ENCODE measurements at places on chromosomes 1 and 21.
A peak's percentile ranks its signal among the peaks of the same experiment; 100 is the strongest.

- peak overlapping the region; percentile 85 for H3K4me3 ChIP-seq
- peak overlapping the region; percentile 87 for H3K27ac ChIP-seq
Measured at GRCh38 chr1:212415107-212415841, 588 bp upstream of the PACC1 start.

- H3K4me1 ChIP-seq: no peaks in the 10 kb centered on the region
- no peak for DNase-seq
- H3K27me3 ChIP-seq: no peaks in the 10 kb centered on the region
- no peaks in the 10 kb centered on the region for H3K36me3 ChIP-seq
- H3K27ac ChIP-seq: peak overlapping the region; percentile 61
- H3K4me3 ChIP-seq: peak overlapping the region; percentile 21
Measured at GRCh38 chr1:162633081-162633762, 958 bp downstream of the DDR2 start.

DNA sequence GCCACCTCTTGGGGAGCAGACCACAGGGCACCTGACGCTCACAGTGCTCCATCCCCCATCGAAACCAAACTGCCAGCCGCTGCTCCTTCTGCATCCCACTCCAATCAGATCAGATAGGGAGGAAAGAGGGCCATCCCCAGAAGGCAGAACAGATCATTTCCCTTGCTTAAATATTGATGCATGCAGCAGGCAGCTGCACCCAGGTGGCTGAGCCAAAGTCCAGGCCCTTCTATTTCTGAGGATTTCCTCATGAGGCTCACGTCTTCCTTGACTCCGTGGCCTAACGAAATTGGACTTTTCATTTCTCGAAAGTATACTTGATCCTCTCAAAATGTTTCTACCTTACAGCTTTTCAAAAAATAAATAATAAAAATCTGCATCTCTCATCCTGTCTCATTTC lies 239.2 kb downstream of the ATG4C start:
- H3K36me3 ChIP-seq: no peaks in the 10 kb centered on the region
- no peaks in the 10 kb centered on the region for H3K4me1 ChIP-seq
- DNase-seq: no peak
- H3K27me3 ChIP-seq: no peaks in the 10 kb centered on the region

- H3K27me3 ChIP-seq: no peaks in the 10 kb centered on the region
- H3K4me1 ChIP-seq: no peaks in the 10 kb centered on the region
- no peak overlapping the region for H3K4me3 ChIP-seq
- H3K36me3 ChIP-seq: no peaks in the 10 kb centered on the region
Measured at GRCh38 chr1:80534606-80535360, 1266.0 kb upstream of the ADGRL2 start.

GRCh38 chr1:51002516-51002915 lies 32.5 kb downstream of the CDKN2C start:
- DNase-seq: no peak
- no peak overlapping the region for H3K4me3 ChIP-seq
- H3K4me1 ChIP-seq: no peaks in the 10 kb centered on the region
- H3K27ac ChIP-seq: no peak overlapping the region
- H3K36me3 ChIP-seq: no peaks in the 10 kb centered on the region

GRCh38 chr21:38984568-38984967 lies 178.8 kb downstream of the ETS2 start:
- H3K36me3 ChIP-seq: no peaks in the 10 kb centered on the region
- DNase-seq: no peak
- H3K27me3 ChIP-seq: no peaks in the 10 kb centered on the region
- H3K4me1 ChIP-seq: peaks cover 14% of the 10 kb centered on the region
- H3K27ac ChIP-seq: peak overlapping the region; percentile 60
- no peak overlapping the region for H3K4me3 ChIP-seq

DNA sequence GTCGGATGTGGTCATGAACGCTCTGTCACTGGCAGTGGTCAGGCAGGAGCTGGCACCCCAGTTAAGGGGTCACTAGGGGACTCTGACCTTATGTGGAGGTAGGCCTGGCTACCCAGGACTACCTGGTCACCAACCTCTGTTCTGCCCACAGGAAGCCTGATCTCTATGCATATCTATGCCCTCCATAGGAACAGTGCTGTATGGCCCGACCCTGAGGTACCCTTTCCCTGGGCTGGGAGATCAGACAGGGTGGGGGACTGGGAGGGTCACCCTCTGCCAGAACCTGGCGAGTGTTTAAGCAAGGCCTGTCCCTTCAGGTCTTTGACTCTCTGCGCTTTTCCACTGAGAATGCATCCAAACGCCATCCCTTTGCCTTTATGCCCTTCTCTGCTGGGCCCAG lies 19.0 kb downstream of the CYP4B1 start:
- H3K27ac ChIP-seq: no peak overlapping the region
- no peaks in the 10 kb centered on the region for H3K36me3 ChIP-seq
- H3K27me3 ChIP-seq: no peaks in the 10 kb centered on the region

- no peaks in the 10 kb centered on the region for H3K36me3 ChIP-seq
- H3K4me1 ChIP-seq: no peaks in the 10 kb centered on the region
- no peak overlapping the region for H3K4me3 ChIP-seq
- H3K27me3 ChIP-seq: no peaks in the 10 kb centered on the region
- DNase-seq: no peak
Measured at GRCh38 chr1:201488830-201489589, 17.9 kb downstream of the CSRP1 start.

- no peaks in the 10 kb centered on the region for H3K4me1 ChIP-seq
- H3K4me3 ChIP-seq: no peak overlapping the region
- H3K27ac ChIP-seq: no peak overlapping the region
Measured at GRCh38 chr1:220927442-220927841, 48.2 kb downstream of the HLX start.

- no peaks in the 10 kb centered on the region for H3K36me3 ChIP-seq
- H3K27me3 ChIP-seq: no peaks in the 10 kb centered on the region
- H3K4me3 ChIP-seq: no peak overlapping the region
- DNase-seq: no peak
Measured at GRCh38 chr1:156885314-156885713, 8.2 kb upstream of the PEAR1 start.

DNA sequence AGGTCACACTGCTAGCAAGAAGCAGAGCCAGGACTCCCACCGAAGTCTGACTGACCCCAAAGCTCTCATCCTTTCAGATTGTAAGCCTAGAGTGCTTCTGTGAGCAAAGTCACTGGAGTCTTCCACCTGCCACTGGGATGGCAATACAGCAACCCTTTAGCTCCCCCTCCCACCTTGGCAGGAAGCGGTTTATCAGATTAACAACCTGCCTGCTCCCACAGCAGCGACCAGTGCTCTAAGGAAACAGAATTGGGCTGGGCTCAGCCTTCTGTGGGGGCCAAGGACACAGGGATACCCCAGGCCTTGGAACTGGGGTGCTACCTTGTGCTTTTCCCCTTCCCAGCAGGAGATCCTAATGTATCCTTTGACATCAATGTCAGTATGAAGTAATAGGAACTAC lies 76.0 kb downstream of the GFI1 start:
- H3K27me3 ChIP-seq: no peaks in the 10 kb centered on the region
- H3K36me3 ChIP-seq: no peaks in the 10 kb centered on the region
- no peaks in the 10 kb centered on the region for H3K4me1 ChIP-seq
- peak overlapping the region; percentile 9 for H3K27ac ChIP-seq

DNA sequence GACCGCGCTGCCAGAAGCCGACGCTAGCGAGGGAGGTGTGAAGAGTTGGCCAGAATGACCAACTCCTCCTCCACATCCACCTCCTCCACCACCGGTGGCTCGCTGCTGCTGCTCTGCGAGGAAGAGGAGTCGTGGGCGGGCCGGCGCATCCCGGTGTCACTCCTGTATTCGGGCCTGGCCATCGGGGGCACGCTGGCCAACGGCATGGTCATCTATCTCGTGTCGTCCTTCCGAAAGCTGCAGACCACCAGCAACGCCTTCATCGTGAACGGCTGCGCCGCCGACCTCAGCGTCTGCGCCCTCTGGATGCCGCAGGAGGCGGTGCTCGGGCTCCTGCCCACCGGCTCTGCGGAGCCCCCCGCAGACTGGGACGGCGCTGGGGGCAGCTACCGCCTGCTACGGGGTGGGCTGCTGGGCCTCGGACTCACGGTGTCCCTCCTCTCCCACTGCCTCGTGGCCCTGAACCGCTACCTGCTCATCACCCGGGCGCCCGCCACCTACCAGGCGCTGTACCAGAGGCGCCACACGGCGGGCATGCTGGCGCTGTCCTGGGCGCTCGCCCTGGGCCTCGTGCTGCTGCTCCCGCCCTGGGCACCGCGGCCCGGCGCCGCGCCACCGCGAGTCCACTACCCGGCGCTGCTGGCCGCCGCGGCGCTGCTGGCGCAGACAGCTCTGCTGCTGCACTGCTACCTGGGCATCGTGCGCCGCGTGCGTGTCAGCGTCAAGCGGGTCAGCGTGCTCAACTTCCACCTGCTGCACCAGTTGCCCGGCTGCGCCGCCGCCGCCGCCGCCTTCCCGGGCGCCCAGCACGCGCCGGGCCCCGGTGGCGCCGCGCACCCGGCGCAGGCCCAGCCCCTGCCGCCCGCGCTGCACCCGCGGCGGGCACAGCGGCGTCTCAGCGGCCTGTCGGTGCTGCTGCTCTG lies 1.2 kb downstream of the GPR88 start:
- peak overlapping the region; percentile 61 for H3K4me3 ChIP-seq
- no peak for DNase-seq
- H3K4me1 ChIP-seq: peaks cover 15% of the 10 kb centered on the region

DNA sequence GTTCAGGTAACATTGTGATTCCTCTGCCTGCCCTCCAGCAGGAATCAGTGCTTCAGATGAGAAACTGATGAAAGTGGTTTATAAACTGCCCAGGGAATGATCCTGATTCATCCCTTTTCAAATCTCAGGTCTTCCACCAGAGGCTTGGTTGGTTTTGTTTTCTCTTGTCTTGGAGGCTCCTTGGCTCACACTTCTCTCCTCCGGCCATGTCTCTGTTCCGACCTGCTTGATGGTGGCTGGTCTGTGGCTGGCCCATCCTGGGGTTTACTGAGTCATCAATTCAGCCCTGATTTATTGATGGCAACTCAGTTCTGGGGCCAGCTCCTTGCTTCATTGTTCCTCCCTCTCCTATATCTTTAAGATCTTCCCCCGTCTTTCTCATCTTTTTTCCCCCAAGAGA lies 56.6 kb upstream of the SLC2A1 start:
- H3K27ac ChIP-seq: no peak overlapping the region
- H3K27me3 ChIP-seq: no peaks in the 10 kb centered on the region
- H3K36me3 ChIP-seq: no peaks in the 10 kb centered on the region
- no peak overlapping the region for H3K4me3 ChIP-seq
- no peak for DNase-seq

DNA sequence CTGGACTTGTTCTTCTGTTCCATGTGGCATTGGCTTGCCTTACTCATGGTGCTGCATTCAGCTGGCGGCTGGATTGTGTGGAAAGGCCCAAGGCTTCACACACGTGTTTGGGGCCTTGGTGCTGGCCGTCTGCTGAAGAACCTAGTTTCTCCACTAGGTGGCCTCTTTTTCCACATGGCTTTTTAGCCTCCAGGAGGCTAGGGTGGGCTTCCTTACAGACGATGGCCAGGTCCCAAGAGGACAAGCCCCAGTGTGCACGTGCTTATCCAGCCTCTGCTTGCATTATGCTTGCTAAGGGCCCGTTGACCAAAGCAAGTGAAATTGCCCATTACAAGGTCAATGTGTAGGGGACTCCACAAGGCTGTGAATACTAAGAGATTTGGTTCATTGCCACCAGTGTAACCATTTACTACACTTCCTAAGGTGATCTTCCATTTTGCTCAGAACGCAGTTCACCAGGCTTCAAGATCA lies 47.5 kb upstream of the FOXO6 start:
- no peak for DNase-seq
- no peaks in the 10 kb centered on the region for H3K36me3 ChIP-seq
- no peaks in the 10 kb centered on the region for H3K27me3 ChIP-seq
- no peaks in the 10 kb centered on the region for H3K4me1 ChIP-seq

DNA sequence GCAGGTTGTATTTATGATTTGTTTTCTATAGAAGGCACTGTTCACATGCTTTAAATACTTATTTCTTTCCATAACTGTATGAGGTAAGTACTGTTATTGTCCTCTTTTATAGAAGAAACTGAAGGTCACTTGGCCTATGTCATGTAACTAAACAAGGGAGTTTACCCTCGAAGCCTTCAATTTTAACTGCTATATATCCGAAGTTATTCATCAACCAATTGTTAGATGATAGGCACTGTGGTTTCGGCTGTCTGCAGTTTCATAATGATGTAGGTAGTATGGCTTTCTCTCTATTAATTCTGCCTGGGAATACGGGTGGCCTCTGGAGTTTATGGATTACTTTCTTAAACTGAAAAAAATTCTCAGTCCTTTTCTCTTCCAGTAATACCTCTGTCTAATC lies 413.3 kb upstream of the ADGRL2 start:
- H3K36me3 ChIP-seq: no peaks in the 10 kb centered on the region
- no peak for DNase-seq
- H3K4me1 ChIP-seq: peaks cover 10% of the 10 kb centered on the region
- H3K4me3 ChIP-seq: no peak overlapping the region
- no peak overlapping the region for H3K27ac ChIP-seq

GRCh38 chr1:101238031-101238628 lies 1.3 kb downstream of the S1PR1 start:
- H3K27ac ChIP-seq: peak overlapping the region; percentile 67
- H3K27me3 ChIP-seq: no peaks in the 10 kb centered on the region
- peak; percentile 68 for DNase-seq
- peak overlapping the region; percentile 66 for H3K4me3 ChIP-seq
- no peaks in the 10 kb centered on the region for H3K36me3 ChIP-seq

GRCh38 chr1:56045477-56045876 lies 533.9 kb downstream of the PLPP3 start:
- H3K27ac ChIP-seq: no peak overlapping the region
- no peak overlapping the region for H3K4me3 ChIP-seq
- no peaks in the 10 kb centered on the region for H3K4me1 ChIP-seq
- H3K27me3 ChIP-seq: no peaks in the 10 kb centered on the region

DNA sequence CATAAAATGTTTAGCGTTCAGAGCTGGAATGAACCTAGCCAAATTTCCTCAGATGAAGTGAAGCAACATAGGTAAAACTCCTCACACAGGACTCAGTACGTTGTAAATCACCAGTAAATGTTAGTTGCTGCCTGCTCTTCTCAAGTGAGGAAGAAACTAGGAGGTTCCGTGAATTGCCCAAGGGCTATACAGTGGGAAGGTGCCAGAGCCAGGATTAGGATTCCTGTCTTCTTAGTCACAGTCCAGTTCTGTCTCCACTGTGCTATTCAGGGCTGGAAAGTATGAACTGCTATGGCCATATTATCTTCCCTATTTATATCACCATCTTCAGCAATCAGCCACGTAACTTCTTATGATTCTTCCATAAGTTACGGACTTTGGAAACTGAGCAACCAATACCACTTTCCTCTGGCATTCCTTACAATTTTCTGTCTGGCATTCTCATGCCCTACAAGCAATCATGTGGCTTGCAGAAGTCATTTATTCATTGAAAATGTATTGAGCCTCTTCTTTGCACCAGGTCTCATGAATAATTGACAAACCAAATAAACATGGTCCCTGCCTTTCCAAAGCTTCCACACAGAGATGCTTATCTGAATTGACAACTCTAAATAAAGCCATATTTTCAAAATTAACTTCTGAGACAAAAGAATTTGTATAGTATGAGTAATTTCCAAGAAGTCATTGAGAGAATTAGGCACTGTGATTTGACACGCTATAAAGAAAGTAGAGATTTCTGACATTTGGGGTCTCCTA lies 271.6 kb upstream of the SGIP1 start:
- DNase-seq: no peak
- H3K4me3 ChIP-seq: no peak overlapping the region
- H3K27ac ChIP-seq: no peak overlapping the region
- no peaks in the 10 kb centered on the region for H3K36me3 ChIP-seq
- H3K4me1 ChIP-seq: no peaks in the 10 kb centered on the region

GRCh38 chr1:224499204-224499603 lies 64.6 kb upstream of the WDR26 start:
- H3K36me3 ChIP-seq: no peaks in the 10 kb centered on the region
- H3K27ac ChIP-seq: peak overlapping the region; percentile 51
- DNase-seq: no peak
- H3K27me3 ChIP-seq: no peaks in the 10 kb centered on the region

GRCh38 chr1:235918465-235918864 lies 51.8 kb upstream of the LYST start:
- peak overlapping the region; percentile 70 for H3K27ac ChIP-seq
- H3K4me1 ChIP-seq: no peaks in the 10 kb centered on the region
- no peaks in the 10 kb centered on the region for H3K36me3 ChIP-seq
- no peak for DNase-seq
